ENCODE measurements at places on chromosomes 7 and 10. TPM values are rescaled to one million over a fixed set of nuclear protein-coding genes. Genes with fewer than 3 reads are reported as not detected.

ITGB8 gene
- total RNA-seq: 20.6 TPM

CCL24 gene
- total RNA-seq: 27.1 TPM

INA gene
- total RNA-seq: 0.35 TPM

AKR1C4 gene
- total RNA-seq: not detected

TES gene
- total RNA-seq: 70.8 TPM

CXCL12 gene
- total RNA-seq: 65.2 TPM

FAM241B gene
- total RNA-seq: 1.4 TPM

- DNase-seq: no peak
These were observed 166.6 kb downstream of the KIF20B start for GRCh38 chr10:89867964-89868363.

- DNase-seq: peak; percentile 96
These were observed 1.3 kb upstream of the NFKB2 start for GRCh38 chr10:102394079-102394800.

- no peak for DNase-seq
These were observed 38.7 kb upstream of the BICC1 start for GRCh38 chr10:58473976-58474375.

DNA sequence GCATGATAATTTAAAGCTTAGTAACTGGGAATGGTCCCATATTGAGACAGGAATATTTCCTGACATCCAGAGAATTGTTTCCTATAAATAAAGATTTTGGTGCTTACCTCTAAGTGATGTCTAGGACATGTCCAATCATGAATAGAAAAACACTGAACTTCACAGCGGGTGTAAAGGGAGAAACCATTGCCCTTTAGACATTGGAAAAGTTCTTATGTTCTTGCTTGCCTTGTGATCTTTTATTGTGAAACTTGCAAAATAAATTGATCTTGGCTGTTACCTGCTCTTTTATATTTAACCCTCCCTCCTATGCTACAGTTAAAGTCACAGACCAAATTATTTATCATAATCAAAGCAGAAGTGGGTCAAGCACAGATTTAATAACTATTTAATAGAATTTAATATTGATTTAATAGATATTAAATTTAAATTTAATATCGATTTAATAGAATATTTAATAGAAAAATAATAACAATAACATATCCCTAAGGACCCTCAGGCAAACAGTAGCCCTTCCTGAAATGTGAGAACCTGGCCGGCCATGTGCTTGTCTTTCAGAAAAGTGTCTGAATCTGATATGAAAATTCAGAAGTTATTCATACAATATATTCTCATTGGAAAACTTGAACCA is 47.0 kb upstream of the AKR1C1 start:
- DNase-seq: no peak

GRCh38 chr10:44016589-44017482 is 368.1 kb downstream of the CXCL12 start:
- no peak for DNase-seq

DNA sequence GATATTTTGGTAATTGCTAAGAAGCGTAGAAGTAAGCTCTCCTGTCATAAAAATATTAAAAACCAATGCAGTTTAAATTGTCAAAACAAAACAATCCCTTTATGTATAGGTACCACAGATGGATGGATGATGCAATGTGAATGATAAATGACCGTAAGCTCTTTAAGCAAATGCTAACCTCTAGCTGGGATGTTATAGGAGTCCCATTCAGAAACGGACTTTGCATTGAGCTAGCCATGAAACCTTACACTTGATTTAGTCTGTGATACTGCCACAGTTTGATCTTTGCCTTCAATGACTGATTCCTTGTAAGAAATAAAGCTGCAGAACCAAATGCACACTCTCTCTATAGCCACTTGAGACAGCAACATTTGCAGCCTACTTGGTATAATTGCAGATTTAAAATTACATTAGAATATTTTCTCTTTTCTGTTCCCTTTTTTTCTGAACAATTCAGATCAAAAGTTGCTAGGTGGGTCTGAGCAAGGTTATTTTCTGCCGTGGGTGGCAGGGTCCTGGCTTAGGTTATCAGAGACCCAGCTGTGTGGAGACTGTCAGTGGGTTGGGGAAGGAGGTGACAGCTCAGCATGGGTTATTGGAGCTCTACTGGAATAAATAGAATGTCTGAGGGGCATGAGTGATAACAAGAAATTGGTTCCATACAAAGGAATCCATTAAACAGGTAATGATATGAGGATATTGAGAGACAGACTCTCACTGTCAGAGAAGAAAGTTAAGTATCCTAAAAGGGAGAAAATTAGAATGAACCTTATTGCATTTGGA is 258.8 kb upstream of the CDC14C start:
- no peak for DNase-seq

GRCh38 chr7:108285003-108285368 is 154.8 kb upstream of the LAMB4 start:
- DNase-seq: no peak

DNA sequence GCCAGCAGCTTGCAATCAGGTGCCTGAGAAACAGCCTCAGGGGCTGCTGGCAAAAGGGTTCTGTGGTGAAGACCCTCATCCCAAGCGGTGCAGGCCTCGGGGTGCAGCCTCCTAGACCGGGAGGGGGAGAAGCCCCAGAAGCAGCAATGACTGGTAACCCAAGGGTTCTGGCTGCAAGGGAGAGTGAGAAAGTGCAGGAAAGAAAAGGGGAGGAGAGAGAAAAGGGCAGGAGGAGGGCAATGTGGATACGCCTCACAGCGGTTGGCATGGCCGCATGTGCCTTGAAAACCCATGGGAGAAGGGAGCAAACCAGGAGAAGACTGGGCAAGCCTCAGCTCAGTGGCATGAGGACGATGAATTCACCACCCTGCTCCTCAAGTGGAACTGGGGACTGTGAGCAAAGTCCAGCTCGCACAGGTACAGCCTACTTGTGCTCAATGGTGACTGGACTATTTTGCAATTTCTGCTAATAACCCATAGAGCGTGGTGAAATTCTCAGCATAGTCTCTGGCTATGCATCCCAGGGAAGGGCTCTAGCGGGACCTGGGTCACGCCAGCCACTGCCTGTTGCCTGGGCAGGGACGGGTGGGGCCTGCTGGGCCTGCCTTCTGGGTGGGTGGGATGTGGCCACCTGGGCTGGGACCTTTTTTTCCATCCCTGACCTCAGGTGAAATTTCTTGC is 6.2 kb downstream of the CLRN3 start:
- DNase-seq: peak; percentile 89

DNA sequence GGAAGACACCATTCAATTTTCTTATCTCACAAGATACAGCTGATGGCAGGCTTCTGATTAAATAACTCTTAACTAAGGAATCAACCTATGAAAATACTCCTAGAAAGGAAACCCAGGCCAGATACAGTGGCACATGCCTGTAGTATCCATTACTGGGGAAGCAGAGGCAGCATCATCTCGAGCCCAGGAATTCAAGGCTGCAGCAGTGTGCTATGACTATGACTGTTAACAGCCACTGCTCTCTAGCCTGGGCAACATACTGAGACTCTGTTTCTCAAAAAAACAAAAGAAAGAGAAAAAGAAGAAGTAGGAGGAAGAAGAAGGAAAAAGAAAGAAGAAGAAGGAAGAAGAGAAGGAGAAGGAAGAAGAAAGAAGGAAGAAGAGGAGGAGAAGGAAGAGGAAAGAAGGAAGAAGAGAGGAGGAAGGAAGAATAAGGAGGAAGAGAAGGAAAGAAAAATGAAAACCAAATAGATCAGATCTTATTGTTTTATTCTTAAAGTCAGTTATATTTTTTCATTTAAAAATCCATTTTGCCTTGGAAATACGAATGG is 18.0 kb downstream of the DPY19L1 start:
- no peak for DNase-seq

- DNase-seq: no peak
These were observed 29.5 kb downstream of the APBB1IP start for GRCh38 chr10:26467639-26468038.

- no peak for DNase-seq
These were observed 68.1 kb upstream of the CAMK2B start for GRCh38 chr7:44393238-44394111.

All from Peyer's patch (tissue), 4 donors.